Activated CD4-positive, alpha-beta T cell treated with anti-CD3 and anti-CD28 coated beads, Interleukin-2, amount 50 U/mL, for 4 hours (primary cell): ENCODE measurements at places on chromosomes 6 and 20.
A peak's percentile ranks its signal among the peaks of the same experiment; 100 is the strongest.

GRCh38 chr6:155916846-155917624 is 461.4 kb upstream of the NOX3 start:
- no peak for DNase-seq

- no peak for DNase-seq
Observed at GRCh38 chr6:160348223-160349019, at the start of gene SLC22A3. TSS of gene SLC22A3 (plus strand) at chr6:160348378. CDS start at chr6:160348420, 42 bp downstream.

- DNase-seq: peak; percentile 62
Observed at GRCh38 chr6:2749969-2750600, 637 bp downstream of the MYLK4 start.

GRCh38 chr6:166662690-166663089 is 35.6 kb upstream of the RPS6KA2 start:
- DNase-seq: no peak
